ENCODE measurements at places on chromosomes 6 and 20.

- no peak for DNase-seq
Measured at GRCh38 chr6:19303383-19303782, 533.8 kb upstream of the ID4 start.

DNA sequence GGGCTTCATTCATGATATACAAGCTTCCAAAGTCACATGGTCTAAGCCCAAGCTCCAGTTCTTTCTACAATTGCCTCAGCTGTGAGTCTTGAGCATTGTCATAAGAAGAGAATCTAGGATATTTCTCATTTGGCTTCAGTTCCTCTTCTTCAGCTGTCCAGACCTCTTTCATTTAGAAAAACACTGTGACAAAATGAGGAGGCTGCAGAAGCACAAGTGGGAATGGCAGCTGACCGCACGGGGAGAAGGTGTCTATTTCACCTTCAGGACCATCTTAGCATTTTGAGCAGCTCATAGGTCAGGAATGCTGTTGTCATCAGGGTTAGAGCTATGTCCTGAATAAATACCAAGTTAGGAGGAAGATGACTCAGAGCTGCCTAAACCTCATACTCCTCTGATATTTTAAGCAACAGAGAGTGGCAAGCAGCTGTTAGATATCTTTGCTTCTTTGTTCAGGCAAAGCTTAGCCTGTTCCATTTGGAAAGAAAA is 390.1 kb upstream of the CITED2 start:
- DNase-seq: peak; percentile 98

DNA sequence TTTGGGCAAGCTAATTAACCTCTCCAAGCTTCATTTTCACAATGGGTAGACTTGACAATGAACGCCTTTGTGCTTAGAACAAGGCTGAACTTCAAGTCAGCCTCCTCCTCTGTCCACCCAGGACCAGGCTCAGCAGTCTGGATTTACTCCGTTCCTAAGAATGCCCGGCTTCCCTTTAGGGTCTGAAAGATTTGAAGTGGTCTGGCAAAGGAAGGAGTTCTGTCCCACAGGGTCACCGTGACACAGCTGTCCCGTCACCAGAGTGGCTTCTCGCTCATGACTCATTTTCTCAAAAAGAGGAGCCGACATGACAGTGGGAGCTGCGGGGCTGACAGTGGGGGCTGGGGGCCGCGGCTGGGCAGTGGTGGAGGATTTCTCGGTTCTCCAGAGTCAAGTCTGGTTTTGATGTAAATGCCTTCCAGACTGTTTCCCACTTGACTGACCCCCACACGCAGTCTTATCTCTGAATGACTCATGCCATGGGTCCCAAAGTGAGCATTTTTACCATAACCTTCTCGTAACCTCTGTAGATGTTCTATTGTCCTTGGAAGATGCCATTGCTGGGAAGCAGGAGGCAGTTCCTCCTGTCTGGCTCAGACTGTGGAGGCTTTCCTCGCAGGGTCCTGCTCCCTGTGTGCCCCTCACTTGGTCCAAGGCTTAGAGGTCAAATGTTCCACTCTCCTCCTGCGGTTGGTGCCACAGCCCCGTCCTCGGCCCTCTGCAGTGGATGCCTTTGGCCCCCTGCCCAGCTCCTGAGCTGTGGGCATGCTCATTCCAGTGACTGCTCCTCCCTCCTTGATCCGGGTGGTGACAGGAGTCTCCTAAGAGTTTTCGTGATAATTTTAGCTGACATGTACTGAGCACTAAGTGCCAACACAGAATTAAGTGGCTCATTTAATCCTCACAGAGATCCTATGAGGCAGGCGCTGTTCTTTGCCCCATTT is 253.1 kb downstream of the FNDC1 start:
- no peak for DNase-seq

- no peak for DNase-seq
Measured at GRCh38 chr6:21284166-21284565, 309.4 kb upstream of the SOX4 start.

All from foreskin fibroblast (primary cell).